ENCODE measurements at places on chromosomes 7 and 10.
A peak's percentile ranks its signal among the peaks of the same experiment; 100 is the strongest.

GRCh38 chr7:75617634-75618234, 121.0 kb downstream of the HIP1 start:
- peak; percentile 41 for DNase-seq

GRCh38 chr7:88243345-88243909, 23.6 kb upstream of the SRI start:
- peak; percentile 53 for DNase-seq

GRCh38 chr7:101164071-101164840, 1.1 kb downstream of the VGF start:
- peak; percentile 8 for DNase-seq

DNA sequence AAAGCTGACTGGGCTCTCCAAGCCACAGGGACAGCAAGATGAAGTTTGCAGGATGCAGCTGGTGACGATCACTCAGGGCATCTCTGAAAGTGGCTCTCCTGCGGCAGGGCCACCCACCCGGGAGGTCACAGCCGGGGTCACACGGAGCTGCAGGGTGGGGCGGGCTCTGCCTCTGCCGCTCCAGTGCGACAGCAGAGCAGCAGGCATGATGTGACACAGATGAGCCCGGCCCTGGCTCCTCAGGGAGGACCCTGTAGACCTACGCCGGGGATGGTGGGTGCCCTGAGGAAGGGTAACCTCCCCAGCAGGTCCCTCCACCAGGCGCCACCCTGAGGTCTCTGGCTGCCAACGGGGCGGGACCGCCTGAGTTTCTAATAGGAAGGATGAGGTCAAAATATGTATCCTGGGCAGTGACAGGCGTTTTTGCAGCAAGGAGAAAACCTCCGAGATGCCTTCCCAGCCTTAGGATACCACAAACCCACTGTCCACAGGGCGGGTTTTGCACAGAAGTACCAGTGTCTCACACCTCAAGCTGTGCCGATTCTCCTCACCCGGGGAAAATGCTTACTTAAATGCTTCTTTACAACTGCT, 114.8 kb upstream of the DIP2C start:
- no peak for DNase-seq

DNA sequence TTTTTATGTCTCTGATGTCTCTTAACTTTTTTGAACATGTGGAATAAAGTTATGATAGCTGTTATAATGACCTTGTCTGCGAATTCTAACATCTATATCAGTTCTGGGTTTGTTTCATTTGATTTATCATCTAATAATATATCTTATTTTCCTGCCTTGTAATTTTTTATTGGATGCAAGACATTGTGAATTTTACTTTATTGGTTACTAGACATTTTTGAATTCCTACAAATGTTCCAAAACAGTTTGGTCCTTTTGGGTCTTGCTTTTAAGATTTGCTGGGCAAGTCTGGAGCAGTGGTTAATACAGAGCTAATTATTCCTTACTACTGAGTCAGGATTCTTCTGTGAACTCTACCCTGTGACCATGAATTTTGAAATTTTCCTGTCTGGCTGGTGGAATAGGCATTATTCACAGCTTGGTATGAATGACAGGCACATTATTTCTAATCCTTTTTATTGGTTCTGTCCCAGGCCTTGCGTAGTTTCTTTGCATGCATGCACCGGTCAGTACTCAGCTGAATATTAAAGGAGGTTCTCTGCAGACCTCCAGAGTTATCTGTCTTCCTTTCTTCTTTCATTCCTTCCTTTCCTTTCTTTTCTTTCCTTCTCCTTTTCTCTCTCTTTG, 9.0 kb downstream of the CUTC start:
- no peak for DNase-seq

GRCh38 chr7:71343892-71344291, 211.9 kb downstream of the GALNT17 start:
- DNase-seq, result no peak

- DNase-seq, result no peak
Observed at GRCh38 chr7:10740805-10741204, 232.9 kb upstream of the PHF14 start.

- no peak for DNase-seq
Observed at GRCh38 chr7:142819530-142819929, 35.3 kb upstream of the EPHB6 start.

DNA sequence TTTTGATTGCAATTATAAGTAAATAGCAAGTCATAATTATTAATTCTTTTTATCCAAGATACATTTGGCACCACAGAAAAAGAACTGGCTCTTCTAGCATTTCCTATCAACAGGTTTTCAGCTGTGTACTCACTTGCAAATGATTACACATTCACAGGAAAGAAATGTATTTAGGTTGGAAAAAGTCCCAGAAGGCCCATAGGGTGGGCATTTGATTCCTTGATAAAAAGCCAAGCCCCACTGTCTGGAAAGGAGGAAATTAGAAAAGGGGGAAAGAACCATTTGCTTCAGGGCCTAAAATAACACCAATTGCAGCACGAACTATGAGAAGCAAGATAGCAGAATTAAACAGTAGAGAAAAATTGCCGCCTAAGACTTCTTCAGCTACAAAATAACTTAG, 80.8 kb upstream of the COL1A2 start:
- DNase-seq, result no peak

GRCh38 chr10:127849921-127850320, 42.8 kb downstream of the CLRN3 start:
- no peak for DNase-seq

GRCh38 chr10:28833313-28833712, 156.0 kb downstream of the BAMBI start:
- no peak for DNase-seq

GRCh38 chr7:148521271-148521670, 69.3 kb upstream of the C7orf33 start:
- DNase-seq, result no peak

GRCh38 chr10:64091897-64092296, 570.7 kb downstream of the REEP3 start:
- no peak for DNase-seq

DNA sequence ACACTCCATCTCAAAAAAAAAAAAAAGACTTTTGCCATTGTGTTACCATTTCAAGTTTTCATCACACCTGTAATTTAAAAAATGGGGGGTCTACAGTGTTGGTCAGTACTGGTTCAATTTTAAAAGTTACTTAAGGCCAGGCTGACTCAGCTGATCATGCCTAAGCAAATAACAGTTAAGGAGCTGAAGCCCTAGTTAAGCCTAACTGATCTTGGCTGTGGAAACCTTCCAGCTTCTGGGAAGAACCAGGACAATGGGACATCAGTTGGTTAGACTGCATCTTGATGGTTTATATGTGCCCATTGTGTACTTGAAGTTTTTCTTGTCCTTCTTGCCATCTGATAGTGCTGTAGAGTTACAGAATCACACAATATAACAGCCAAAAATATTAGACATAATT, 26.7 kb downstream of the VCL start:
- no peak for DNase-seq

DNA sequence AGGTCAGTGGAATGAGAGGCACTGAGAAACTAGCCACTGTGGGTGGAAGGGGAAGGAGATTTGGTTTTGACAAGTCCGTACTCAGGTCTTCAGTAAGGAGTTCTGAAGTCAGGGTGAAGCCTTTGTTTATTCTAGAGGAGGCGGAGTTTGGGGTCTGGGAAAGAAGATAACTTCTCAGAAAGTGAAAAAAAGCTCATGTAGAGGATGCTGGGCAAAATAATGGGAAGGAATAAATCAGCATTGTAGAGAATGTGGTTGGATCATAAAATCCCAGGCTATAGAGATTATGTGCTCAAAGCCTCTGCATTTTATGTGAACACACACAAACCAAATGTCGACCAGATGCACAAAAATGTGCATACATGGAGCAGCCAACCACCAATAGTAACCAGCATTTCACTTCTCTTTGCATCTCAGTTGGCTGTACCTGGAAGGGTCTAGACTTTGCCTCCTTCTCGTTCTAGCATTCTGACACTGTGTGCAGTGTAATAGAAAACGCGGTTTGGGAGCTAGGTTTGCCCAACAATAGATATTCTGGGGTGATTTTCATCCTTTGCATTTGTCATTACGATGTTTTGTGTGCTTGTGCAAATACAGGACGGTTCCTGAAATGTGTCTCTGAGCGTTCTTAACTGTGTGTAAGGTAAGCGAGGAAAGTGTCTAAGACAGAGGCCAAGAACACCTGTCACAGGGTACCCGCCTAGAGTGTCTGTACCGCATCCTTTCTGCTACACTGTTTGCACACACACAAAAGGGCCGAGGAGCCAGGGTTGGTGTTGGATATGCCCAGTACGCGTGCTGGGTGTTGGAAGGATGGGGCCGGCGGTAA, 603 bp upstream of the HECW1 start:
- no peak for DNase-seq

GRCh38 chr10:11396311-11396955, 215.0 kb downstream of the USP6NL start:
- DNase-seq, result no peak

- no peak for DNase-seq
Observed at GRCh38 chr10:5480162-5480941, 19.0 kb downstream of the CALML5 start.

DNA sequence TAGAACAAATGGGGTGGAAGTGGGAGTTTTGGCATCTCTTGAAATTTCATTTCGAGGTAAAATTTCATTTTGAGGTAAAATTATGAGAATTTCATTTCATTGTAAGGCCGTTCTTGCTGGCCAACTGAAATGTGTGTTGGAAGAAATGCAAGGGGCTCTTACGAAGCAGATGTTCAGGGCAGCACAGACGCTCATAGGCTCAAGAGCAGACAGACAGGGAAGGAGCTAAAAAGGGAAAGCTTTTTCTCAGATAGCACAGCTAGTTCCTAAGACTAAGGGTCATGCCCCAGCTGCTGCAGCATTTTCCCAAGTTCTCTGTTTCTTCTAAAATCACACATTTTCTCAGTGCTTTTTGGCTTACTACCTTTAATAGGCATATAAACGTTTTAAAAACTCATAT, 65.1 kb upstream of the SFMBT2 start:
- no peak for DNase-seq

DNA sequence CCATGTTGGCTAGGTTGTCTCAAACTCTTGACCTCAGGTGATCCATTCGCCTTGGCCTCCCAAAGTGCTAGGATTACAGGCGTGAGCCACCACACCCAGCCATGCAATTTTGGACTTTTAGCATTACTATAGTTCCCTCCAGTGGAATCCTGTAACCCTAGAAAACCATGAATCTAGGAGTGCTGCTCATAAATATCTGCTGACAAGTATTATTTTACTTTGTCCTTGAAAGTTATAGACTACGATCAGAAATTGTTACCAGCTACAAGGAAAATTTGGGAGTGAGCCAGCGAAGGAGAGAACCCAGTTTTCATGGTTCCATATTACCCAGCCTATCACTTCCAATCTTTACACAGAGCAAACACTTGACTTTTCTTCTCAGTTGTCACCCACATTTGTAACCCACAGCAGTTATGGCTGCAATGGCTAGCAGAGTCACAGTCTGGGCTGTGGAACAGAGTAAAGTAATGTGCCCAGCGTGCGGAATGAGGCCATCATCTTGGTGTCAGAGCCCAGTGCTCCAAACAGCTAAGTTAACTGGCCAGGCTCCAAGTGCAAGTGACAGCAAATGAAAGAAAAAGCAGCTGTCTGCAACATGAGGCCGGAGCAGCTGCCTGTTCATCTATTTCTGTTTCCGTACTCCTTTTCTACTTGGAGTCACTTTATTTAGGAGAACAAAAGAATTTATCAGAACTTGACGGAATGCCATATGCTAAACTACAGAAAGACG, 29.9 kb downstream of the ZC3HC1 start:
- DNase-seq, result no peak

GRCh38 chr7:131629217-131629882, 72.9 kb upstream of the PODXL start:
- DNase-seq, result no peak

- DNase-seq, result no peak
Observed at GRCh38 chr7:136016649-136017395, 39.7 kb upstream of the MTPN start.

- DNase-seq, result no peak
Observed at GRCh38 chr7:157801971-157802675, 465.3 kb downstream of the DNAJB6 start.

DNA sequence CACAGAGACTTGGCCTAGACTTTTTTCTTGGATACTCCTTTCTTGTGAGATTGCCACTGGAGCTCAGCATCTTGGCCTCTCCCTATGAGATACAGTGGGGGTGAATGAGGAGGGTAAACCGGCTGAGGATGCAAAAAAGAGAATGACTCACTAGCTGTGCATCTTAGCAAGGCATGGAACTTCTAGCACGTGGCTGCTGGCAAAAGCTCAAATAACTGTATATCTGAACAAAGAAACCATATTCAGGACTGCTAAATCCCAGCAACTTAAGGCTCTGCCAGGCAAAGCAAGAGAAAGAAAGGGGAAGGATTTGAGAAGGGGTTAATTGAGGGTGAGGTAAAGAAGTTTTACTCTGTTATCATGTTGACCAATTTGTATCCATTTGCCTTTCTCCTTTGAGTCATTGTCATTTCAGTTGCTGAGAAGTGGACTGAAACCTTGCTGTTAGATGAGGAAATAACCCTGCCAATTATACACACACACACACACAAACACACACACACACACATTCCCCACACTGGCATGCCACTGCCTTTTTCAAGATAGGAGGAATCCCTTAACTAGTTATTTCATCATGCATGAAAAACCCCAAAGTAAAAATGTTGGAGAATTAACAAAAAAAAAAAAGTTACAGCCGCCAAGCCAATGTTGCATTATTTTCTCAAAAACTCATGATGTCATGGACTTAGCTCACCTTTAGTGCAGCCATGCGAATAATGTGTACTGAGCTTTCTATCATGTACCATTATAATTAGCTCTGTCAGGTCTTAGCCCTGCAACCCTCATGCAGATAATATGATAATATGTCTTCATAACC, 997.3 kb downstream of the LRMDA start:
- DNase-seq, result no peak

- DNase-seq, result no peak
Observed at GRCh38 chr7:14069961-14070360, 80.5 kb upstream of the ETV1 start.

DNA sequence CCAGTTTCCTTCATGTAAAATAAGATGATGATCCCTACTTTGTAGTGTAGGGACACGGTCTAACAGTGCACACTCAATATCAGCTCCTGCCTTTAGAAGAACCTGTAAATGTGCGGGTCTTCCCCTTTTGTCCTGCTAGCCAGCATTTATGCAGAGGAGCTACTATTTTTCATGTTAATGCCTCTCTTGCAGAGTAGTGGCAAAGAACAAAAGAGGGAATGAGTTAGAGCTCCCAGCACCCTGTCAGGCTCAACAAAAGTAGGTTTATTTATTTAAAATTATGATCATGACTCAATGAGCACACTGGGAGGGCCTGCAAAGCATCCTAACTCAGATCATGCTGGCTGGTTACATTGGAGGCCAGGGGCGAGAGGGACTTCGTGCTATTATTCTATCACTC, 414.5 kb upstream of the COBL start:
- DNase-seq, result no peak

- DNase-seq, result no peak
Observed at GRCh38 chr7:80493121-80493849, 18.6 kb downstream of the GNAT3 start.

DNA sequence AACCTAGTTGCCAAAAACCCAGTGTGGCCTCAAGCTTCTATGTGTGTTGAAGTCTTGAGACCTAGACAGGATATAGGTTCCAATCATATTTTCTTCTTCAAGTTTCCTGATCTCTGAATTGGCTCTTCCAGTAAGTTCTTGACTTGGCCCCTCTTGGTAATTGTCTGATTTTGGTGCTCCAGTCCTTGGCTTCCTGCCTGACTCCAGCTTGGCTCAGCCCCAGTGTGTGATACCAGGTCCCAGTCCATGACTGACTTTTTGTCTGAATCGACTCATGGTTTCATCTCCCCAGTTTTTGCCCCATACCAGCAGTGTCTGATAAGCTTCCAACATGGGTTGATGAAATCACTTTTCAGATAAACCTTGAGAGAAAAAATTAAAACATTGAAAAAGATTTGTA, 72.3 kb downstream of the FAS start:
- no peak for DNase-seq
